K562 (cell line): ENCODE measurements at places on chromosomes 2 and 18.

DNA sequence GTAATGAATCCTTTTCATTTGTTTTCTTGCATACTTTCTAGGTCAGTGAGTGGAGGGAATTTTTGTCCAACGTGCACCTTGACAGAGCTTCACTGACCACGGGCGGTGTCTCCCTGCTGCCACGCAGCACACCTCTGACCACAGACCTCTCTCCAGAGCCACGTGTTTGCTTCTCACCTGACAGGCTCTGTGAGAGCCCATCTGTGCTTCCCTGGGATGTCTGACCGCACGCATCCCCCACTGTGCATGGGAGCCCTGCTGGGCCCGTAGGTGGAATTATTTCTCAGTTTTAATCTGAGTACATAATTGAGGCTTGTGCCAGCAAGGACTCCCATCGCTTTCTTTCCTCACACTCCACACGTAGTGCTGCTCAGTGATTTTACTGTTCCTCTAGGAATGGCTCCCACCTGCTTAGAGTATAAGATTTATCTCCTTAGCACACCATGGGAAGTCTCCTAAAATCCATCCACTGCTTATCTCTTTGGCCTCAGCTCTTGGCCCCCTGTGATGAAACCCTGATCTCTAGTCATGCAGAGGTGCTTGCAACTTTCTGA lies 482.6 kb downstream of the TSN start:
- H3K4me3 ChIP-seq: no peak overlapping the region
- H3K27ac ChIP-seq: no peak overlapping the region
- DNase-seq: no peak
- H3K4me1 ChIP-seq: no peaks in the 10 kb centered on the region

DNA sequence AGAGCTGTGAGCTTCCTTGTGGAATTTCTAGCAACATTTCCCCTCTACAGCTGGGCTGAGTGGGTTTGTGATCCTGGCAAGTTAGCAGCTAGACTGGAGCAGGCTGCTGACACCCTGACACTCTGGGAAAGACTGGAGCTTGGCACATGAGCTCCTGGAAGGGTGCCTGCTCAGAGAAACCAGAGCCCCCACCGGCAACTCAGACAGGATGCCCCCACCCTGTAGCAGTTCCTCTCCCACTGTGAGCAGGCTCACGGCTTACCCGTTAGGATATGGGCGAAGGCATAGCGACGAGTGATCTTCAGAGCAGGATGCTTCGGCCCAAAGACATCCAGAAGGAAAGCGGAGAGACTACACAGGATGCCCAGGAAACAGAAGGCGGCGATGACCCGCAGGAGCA lies 11.2 kb downstream of the TMEM127 start:
- H3K27me3 ChIP-seq: no peaks in the 10 kb centered on the region
- no peak for DNase-seq
- H3K4me3 ChIP-seq: no peak overlapping the region
- no peak overlapping the region for H3K27ac ChIP-seq
- 0 out of 2 replicates have a peak, but pooled peaks cover 3% of the 10 kb centered on the region for H3K4me1 ChIP-seq

DNA sequence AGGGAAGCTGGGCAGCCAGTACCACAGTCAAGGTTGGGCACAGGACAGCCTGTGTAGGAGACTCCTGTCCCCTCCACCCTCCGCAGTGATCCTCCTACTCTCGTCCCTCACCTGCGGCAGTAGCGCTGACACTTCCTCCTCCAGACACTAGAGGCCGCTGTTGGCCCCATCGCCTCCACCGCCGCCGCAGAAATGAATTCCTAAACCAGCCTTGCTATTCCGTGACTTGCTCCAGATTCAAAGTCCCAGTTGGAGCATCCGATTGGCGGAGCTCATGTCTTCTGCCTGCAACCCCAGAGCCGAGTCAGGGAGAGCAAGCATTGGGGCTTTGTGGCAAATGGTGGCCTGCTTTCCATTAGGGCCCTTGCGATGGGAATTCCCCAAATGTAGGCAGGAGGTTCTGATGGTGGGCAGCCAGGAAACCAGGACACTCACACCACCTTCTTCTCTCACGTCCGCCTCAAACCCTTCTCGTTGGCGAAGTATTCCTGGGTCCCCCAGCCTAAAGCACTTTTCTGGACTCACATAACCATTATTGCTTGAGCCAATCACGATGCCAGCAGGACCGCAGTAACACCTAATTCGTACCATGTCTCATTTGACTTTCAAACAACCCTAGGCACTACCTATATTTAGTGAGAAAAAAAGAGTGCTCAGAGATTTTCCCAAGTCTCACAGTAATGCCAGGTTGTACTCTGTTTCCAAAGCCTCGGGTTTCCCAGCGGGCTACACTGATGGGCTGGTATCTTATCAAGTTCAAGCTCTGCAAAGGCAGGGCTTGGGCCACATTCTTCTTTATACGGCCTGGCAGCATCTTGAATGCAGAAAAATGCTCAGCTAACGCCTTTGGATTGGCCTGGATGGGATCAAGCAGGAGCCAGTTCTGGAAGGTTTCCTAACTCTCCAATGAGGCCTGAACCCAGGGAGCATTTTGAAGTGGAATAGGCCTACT lies 1.2 kb upstream of the DNAJB2 start:
- H3K4me1 ChIP-seq: peaks cover 54% of the 10 kb centered on the region
- peak overlapping the region; percentile 32 for H3K4me3 ChIP-seq
- DNase-seq: peak; percentile 63

DNA sequence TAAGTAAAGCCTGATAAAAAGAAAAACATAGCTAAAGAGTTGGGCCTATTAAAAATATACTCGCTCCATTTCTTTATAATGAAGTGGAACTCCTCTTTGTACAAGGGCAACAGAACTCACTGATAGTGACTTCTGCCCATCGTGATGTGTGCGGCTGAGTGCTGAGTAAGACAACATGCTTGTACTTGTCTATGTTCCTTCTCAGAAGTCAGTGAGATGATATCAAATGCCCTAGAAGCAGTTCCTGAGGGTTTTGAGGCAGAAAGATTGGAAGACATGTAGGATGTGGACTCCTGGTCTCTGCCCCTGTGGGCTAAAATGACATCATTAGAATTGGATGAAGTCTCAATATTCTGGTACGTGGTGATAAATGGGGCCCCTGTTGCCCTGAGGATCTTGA lies 73.8 kb downstream of the USP40 start:
- H3K27ac ChIP-seq: no peak overlapping the region
- no peak overlapping the region for H3K4me3 ChIP-seq
- peaks cover 8% of the 10 kb centered on the region; the same call in 1 of the 3 replicates for H3K36me3 ChIP-seq
- no peak for DNase-seq
- H3K27me3 ChIP-seq: no peaks in the 10 kb centered on the region

DNA sequence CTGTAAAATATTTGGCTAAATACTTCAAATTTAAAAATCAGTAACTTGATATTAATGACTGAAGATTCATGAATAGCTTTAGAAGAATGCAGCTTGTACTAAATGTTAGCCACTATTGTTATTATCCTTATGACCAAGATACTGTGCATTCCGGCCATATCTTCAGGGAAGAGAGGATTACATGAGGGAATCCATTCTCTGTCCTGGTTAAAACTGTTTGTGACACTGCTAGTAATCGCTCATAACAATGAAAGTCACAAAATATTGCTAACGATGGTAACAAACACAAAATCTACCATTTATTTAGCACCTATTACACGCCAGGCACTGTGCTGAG lies 217.7 kb downstream of the PRKCE start:
- H3K4me3 ChIP-seq: no peak overlapping the region
- no peak for DNase-seq
- no peak overlapping the region for H3K27ac ChIP-seq
- no peaks in the 10 kb centered on the region for H3K4me1 ChIP-seq
- H3K36me3 ChIP-seq: no peaks in the 10 kb centered on the region
- peaks cover 20% of the 10 kb centered on the region for H3K27me3 ChIP-seq

- no peak overlapping the region for H3K27ac ChIP-seq
- no peaks in the 10 kb centered on the region for H3K4me1 ChIP-seq
- no peak overlapping the region for H3K4me3 ChIP-seq
- no peaks in the 10 kb centered on the region for H3K36me3 ChIP-seq
- no peak for DNase-seq
These were observed 202.1 kb upstream of the MEX3C start for GRCh38 chr18:51399491-51400122.

GRCh38 chr2:169849710-169850109 lies 22.5 kb downstream of the UBR3 start:
- no peaks in the 10 kb centered on the region for H3K27me3 ChIP-seq
- no peak overlapping the region for H3K27ac ChIP-seq
- H3K36me3 ChIP-seq: peaks cover 14% of the 10 kb centered on the region; the same call in 1 of the 3 replicates
- DNase-seq: no peak

DNA sequence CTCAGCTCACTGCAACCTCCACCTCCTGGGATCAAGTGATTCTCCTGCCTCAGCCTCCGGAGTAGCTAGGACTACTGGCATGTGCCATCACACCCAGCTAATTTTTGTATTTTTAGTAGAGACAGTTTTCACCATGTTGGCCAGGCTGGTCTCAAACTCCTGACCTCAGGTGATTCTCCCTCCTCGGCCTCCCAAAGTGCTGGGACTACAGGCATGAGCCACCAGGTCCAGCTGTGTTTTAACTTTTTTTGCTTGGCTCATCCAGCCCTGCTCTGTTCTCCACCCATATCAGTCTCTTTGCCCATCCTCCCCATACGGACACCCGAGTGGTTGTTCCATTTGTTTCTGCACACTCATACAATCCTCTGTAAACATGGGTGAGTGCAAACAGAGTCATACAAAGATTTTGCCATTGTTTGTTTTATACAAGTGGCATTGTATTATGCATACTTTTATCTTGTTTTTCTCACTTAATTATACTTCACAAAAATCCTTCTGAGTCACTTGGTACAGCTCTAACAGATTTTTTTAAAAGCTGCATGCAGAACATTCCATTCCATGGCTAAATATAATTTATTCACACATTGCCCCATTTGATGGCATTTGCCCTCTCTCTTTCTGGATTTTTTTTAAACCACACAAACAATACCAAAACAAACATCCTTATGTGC lies 5.3 kb downstream of the APOB start:
- no peak overlapping the region for H3K4me3 ChIP-seq
- H3K4me1 ChIP-seq: peaks cover 3% of the 10 kb centered on the region; the same call in 1 of the 2 replicates
- no peak overlapping the region for H3K27ac ChIP-seq
- no peaks in the 10 kb centered on the region for H3K36me3 ChIP-seq
- DNase-seq: no peak

DNA sequence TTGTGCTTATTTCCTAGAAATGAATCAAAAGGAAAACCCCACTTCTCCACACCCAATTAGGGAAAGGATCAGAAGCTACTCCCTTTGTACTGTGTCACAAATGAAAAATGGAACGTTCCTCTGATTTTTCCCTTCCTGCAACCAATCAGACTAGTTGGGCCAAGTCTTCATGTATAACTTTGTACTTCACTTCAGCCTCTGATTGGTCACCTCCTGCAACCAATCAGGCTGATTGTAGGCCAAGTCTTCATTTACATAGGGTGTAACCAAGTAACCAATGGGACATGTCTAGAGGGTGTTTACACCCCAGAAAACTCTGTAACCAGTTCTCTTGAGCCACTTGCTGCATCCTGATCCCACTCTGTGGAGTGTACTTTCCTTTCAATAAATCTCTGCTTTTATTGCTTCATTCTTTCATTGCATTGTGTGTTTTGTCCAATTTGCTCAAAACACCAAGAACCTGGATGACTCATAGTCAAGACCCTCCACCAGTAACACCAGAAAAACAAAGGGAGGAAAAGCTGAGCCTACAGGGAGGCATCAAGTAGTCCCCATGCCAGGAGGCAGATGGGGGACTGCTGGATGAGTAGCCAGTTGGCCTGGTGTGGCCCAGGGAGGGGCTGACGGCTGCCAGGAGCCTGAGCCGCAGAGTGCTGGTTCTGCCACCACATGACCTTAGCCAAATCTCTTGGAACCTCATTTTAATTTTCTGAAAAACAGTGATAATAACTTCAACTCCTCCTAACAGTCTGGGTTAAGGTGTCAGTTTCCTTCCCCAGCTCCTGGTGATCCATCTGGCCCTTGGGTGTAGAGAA lies 46.1 kb downstream of the SOWAHC start:
- H3K27ac ChIP-seq: no peak overlapping the region
- H3K27me3 ChIP-seq: no peaks in the 10 kb centered on the region
- no peaks in the 10 kb centered on the region for H3K36me3 ChIP-seq
- H3K4me3 ChIP-seq: no peak overlapping the region

GRCh38 chr2:96203130-96204028 lies 5.2 kb downstream of the STARD7 start:
- H3K4me1 ChIP-seq: peaks cover 37% of the 10 kb centered on the region
- no peak overlapping the region for H3K4me3 ChIP-seq
- no peaks in the 10 kb centered on the region for H3K27me3 ChIP-seq
- peaks cover 63% of the 10 kb centered on the region for H3K36me3 ChIP-seq
- H3K27ac ChIP-seq: peak overlapping the region; percentile 5; the same call in 1 of the 3 replicates
- DNase-seq: no peak

DNA sequence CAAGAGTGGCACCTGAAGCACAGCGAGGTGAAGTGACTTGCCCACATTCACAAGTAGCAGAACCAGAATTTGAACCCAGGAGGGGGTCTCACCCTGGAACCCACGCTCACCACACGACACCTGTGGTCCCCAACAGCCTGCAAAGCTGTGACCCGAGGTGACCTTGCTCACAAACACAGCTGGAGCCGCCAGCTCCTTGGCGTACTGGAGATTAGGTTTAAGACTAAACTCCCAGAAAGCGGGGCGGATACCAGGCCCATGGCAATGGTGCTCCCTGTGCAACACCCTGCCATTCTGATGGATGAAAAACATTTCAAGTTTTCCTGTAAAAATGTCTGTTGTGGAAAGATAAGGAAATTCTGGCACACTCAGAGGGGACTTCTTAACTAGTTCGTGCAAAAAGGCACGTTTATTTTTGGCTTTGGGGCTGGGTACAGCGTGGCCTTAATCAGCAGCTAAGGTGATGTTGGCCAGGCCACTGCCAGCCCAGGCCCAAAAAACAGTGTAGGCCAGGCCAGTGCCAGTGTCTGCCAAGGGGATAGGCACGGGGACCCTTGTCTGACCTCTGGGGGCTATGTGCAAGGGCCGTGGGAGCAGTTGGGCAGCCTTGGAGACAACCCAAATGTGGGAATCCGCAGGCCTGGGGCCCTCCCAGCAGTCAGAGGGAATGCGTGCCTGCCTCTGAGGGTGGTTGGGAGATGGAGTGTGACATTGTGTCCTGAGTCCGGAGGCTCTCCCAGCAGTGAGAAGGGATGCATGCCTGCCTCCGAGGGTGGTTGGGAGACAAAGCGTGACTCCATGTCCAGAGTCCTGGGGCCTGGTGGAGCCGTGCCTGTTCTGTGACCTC lies 185.0 kb upstream of the HS6ST1 start:
- DNase-seq: no peak
- H3K4me3 ChIP-seq: no peak overlapping the region
- H3K27me3 ChIP-seq: peaks cover 37% of the 10 kb centered on the region
- H3K4me1 ChIP-seq: peaks cover 3% of the 10 kb centered on the region; the same call in 1 of the 2 replicates

GRCh38 chr2:235390108-235390815 lies 103.6 kb upstream of the AGAP1 start:
- no peak for DNase-seq
- H3K27me3 ChIP-seq: peaks cover 9% of the 10 kb centered on the region
- H3K4me3 ChIP-seq: no peak overlapping the region
- H3K4me1 ChIP-seq: no peaks in the 10 kb centered on the region; the same call in 2 of the 3 replicates
